ENCODE measurements at places on chromosomes 13 and 19.

- no peak for DNase-seq
These were observed 503.9 kb downstream of the GPC5 start for GRCh38 chr13:91902291-91902690.

DNA sequence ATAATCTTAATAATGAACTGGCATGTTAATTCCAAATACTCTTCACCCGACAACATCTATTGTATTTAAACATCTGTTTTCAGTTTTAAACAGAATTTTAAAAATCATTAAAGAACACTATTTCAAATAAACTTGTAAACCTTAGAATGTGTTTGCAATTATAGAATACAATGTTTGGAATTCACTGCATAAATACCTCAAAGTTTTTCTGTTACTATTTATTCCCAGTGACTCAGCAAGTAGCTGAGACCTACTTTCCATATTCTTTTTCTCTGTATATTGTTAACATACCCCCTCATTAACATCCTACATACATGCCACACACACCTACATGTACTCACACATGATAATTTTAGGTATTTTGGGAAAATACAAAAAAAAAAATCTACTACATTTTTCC lies 1134.3 kb downstream of the SLITRK1 start:
- no peak for DNase-seq

GRCh38 chr19:32372726-32373517 lies 27.5 kb downstream of the ZNF507 start:
- DNase-seq = no peak

DNA sequence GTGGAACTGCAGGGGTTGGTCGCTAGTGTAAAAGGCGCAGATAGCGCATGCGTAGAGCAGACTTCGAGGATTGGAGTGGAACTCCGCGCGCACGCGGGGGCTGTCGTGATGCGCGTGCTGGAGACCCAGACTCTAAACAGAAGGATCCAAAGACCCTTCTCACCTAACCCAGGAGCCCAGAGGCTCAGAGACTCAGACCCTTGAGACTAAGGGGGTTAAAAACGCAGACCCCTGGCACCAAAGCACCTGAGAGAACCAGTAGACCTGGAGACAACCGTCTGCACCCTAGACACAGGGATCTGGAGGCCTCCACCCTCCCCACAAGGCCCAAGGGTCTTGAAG lies 567 bp upstream of the CTU1 start:
- DNase-seq = no peak

GRCh38 chr13:102704238-102705058 lies 9.6 kb upstream of the METTL21C start:
- no peak for DNase-seq

DNA sequence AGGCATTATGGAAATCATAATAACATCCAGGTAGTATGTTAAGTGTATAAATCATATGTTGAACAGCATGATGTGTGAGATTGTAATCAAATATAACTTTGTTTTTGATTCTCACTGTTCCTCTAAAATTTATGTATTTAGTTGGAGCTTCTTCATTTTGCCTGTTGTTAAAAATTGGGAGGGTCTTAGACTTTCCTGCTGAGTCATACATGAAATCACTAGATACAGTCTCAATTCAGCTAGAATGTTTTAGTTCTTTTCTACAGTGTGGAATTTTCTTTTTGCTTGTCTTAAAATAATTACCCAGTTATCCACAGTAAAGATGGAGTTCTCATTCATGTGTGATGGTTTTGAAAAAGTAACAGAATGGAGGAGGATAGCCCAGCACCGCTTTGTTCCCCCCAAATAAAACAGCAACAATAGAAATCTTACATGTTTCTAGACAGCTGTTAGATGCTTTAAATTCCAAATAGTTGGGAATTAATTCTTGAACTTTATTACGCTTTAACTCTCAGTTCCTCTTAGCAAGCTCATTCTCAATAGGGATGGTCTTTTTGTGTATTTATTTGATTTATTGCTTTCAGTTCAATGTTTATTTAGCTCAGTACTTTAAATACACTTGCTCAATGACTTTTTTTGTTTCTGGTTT lies 109.5 kb downstream of the PDS5B start:
- no peak for DNase-seq

DNA sequence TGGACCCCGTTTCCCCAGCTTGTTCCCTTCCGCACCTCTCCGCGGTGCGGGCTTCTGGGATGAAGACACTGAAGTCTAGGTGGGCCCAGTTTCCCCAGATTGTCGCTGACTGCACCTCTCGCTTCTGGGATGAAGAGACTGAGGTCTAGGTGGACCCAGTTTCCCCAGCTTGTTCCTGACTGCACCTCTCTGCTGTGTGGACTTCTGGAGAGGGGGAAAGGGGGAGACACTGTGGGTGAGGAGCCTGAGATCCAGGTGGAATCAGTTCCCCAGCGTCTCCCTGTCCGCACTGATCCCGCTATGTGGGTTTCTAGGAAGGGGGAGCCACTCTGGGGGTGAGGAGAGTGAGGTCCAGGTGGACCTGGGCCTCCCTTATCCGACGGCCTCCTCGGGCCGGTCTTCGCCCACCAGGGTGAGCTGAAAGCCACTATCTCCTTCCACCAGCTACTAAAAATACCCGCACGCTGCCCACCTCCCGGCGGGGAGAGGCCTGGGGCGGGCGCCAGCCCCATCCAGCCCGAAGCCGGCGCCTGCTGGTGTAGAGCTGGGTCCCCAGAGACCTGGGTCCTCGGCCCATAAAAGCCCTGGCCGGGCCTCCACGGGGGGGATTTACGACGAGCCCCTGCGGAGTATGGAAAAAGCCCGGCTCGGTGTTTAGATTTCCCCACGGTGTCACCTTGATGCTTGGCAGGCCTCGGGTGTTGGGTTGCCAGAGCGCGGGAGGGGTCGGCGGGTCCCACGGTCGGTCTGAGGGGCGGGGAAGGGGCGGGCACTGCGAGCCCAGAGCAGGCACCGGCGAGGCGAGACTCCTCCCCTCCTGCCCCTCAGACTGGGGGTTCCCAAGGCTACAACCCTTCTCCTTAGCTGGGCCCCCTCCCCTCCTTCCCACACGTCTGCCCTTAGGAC lies 10.6 kb downstream of the FUT6 start:
- DNase-seq = no peak

DNA sequence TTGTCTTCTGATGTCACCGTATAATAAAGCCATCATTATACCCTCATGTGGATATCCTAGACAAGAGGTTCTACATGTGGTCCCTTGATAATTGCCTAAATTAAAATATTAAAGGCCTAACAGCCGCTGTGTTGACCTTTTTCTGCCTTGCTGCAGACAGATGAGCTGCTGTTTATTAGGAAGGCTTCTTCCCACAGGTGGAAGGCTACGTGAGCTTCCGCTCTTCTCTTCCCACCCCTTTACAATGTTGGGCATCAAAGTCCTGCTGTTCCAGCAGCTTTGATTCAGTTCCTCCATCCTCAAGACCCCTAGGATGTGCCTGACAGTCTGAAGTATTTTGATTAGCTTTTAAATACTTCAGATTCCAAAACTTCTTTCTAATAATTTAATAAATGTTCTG lies 217.1 kb downstream of the PCCA start:
- DNase-seq = no peak

DNA sequence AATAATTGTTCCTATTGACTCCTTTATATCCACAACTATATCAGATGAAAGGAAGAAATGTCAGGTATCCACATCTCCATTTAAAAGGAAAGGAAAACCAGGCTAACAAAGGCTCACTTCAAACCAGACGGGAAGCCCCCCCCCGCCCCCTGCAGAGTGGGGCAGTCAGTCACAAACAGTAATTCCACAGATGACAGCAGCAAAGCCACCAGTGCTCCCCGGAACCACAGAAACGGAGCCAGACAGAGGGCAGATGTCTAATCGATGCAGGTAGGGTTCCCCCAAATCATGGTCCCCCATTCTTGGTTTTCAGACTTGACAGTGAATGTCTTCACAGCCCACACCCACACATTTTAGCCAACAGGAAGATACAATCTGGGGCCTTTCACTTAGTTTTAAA lies 100.8 kb downstream of the STK24 start:
- no peak for DNase-seq

GRCh38 chr19:36373638-36374156 lies 5.3 kb downstream of the ZFP14 start:
- no peak for DNase-seq

- DNase-seq = no peak
These were observed 586.8 kb downstream of the TBC1D4 start for GRCh38 chr13:74895042-74895796.

DNA sequence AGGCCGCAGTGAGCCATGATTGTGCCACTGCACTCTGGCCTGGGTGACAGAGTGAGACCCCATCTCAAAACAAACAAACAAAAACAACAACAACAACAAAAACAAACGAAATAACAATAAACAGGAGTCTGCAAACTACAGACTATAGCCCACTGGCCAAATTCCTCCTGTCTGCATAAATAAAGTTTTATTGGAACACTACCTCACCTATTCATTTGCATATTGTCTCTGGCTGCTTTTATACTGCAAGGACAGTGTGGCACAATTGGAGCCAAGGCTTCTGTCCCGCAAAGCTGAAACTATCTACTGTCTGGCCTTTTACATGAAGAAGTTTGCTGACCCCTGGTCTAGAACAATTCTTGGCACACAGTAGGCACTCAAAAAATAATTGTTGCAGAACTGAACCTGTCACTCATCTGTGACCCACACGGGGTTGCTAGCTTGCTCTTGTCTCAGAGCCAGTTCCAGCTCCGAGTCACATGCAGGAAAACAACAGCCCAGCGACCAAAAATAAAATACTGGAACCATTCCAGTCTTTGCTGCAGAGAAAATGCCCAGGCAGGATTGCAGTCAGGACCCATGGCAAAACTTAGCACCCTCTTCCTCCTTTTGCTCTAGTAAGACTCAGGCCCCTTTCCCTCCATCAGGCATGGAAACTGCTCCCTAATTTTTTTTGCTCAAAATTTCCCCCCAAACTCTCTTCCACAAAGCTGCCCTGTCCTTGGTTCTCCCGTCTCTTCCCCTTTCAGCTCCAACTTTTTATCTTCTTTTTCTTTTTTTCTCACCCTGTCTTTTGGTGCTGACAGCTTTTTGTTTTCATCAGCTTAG lies 4.8 kb upstream of the MYH14 start:
- DNase-seq = no peak

- no peak for DNase-seq
These were observed 2.3 kb upstream of the PROZ start for GRCh38 chr13:113155982-113156655.

DNA sequence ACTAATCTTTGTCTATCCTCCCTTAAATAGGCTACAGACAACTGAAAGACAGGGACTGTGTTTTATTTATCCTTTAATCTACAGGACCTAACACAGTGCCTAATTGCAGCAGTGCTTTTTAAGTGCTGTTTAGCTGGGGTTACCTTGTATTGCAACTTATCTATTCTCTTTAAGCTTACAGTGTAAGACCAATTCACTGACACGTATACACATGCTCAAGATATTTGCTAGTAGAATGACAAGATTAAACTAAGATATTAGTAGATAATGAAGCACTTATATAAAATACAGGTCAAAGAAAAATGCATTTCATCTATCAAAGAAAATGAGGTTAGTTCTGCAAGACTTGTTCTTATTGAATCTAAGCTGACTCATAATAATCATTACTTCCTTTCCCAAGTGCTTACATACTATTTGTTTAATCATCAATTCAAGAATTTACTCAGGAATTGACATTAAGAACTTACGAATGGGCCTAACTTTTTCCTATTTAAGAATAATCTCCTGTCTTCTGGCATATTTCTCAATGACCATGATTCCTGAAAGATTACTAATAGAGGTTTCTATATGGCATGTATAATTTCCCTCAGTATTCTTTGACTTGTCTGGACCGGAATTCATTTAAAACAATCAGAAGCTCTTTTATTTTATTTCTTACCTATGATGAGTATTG lies 75.8 kb upstream of the MAB21L1 start:
- DNase-seq = no peak

- DNase-seq = peak; percentile 73
These were observed 11.3 kb upstream of the ZBTB7A start for GRCh38 chr19:4077800-4078684.

DNA sequence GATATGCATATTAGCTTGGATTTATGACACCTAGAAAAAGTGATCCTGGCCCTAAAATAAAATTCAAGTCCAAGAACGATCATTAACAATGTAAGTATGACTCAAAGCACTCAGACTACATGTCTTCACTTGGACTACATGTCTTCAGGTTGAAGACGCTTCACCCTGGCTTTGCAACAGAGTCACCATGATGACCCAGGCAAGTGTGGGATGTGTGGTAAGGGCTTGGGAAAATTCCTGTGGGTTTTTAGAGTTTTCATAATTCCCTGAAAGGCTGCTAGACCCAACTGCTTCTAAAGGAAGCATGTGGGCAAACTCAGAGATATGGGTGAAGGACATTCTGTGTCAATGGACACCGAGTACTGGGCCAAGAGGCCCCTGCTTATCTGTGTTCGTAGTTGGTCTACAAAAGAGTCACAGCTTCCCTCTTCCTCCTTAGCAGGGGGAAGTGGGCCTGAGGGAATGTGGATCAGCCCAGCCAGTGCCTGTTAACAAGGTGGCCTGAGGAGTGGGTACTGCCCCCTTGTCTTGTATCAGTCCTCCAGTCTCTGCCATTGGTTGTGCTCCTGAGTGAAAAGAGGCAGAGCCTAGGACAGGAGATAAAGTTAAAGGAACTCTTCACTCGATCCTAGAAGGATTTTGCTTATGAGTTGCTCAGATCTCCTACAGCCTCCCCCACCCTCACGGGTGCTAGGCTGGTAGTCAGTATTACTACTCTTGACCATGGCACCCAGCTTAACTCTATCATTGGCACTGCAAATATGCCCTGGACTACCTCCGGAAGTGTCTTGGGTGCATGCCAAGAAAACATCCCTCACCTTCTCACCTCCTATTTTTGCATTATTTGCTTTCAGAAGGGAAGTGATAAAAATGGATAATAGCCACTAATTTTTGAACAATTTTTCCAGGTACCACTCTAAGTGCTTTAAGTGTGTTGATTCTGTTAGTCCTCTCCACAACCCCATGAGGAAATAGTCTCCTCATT lies 406.3 kb downstream of the COG6 start:
- DNase-seq = no peak

- peak; percentile 57 for DNase-seq
These were observed 6.5 kb upstream of the DOCK6 start for GRCh38 chr19:11268783-11269267.

DNA sequence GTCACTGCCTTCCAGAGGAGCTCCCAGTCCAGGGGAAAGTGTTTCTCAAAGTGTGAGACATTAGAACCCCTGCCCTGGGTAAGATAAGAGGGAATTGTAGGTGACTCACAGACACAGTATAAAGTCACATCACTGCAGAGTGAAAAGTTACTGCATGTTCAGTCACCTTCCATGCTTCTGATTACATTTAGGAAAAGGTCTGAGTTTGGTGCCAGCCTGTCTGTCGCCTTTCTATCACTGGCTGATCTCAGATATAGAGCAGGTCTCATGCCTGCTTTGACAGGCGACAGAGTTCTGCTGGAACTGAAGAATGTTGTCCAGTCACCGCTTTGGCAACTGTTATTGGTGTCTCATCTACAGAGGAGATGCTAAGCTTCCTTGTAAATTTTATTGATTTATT lies 1078.6 kb downstream of the UQCRFS1 start:
- DNase-seq = no peak

DNA sequence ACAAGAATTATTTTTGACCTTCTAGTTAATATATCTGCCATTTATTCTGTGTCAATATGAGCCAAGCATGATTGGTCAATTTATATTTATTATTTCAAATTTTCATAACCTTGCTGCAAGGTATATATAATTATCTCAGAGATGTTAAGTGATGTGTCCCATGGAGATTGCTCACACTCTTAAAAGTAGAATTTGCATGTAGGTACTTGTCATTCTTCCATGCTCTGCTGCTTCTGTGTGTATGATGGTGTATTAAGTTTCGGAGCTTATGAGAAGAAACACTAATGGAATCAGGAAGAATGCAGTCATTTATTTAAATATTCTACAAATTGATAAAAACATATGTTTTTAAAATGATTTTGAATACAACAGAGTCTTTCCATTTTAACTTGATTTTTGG lies 586.8 kb upstream of the MIR17HG start:
- DNase-seq = no peak

GRCh38 chr13:27375686-27376326 lies 48.6 kb upstream of the GTF3A start:
- no peak for DNase-seq
